ENCODE measurements at places on chromosomes 7 and 10.
A peak's percentile ranks its signal among the peaks of the same experiment; 100 is the strongest.

DNA sequence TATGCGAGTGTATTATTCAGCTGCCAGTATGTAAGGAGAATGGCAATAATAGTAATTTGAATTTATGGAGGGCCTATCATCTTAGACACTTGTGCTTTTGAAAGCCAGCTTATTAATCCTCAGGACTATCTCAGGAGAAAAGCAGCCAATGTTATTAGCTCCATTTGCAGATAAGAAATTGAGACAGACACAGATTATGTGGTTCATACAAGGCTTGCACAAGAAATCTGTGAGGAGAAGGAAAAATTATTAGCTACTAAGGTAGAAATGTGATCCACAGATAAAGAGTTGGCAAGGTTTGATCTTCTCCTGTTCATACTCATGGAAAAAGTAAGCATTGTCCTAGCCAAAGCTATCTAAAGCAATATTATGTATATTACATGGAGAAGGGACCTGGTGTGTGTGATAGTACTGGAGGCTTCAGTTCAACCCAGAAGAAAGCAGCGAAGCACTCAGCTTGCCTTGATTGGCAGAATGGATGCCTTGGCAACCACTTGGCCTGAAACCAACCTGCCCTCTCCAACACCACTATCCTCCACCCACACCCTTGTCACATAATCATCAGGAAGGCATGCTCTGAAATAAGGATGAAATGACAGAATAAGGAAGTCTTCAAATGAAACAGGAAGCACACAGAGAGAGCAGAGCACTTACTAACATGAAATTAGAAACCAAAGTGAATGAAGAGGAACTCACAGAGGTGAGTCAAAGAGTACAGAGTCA, 18.0 kb downstream of the MACC1 start:
- peak; percentile 74 for DNase-seq

DNA sequence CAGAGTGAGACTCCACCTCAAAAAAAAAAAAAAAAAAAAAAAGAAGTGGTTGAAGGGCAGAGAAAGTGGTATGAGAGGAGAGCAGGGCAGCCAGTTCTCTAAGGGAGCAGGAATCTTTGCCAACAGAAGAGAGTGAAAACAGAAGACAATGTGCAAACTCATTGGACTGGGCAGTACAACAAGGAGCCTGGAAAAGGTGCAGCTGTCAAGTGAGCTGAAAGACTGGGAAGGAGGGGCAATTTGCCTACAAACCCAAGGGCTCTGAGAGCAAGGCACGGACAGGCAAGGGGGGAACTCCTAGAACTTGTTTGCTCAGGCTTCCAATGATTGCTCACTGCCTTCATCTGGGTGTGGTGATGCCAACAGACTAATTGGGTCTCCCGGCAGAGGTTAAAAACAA, 9.5 kb downstream of the ACTR1A start:
- no peak for DNase-seq

DNA sequence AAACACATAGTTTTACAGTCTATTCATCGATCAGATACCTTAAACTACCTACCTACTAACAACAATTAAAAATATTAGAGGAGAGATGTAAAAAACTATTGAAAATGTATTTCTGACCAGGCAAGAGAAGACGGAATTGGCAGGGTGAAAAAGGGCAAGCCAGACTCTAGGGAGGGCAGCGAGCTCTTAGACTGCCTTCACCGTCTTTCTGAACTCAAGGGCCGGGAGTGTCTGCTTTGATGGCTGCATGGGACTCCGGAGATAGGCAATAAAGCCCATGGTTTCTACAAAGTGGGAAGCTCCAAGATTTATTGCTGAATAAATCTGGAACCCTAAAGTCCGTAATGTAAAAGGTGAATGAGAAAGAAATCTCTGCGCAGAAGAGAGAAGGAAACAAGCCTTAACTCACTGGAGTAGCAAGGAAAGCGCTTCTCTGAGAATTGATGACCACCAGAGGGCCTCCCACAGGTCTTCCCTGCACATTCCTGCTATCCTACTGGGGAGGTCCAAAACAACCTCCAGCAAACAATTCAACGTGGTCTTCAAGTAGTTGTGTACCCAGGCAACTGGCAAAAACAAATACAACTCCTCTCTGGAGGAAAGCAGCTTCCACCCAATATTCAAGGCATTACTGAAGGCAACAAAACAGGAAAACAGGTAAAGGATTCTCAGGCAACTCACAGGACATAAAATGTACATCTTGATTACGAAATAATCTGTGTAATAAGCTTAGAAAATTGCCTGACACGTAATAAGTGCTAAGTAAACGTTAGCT, 181.3 kb downstream of the SDK1 start:
- DNase-seq = no peak

DNA sequence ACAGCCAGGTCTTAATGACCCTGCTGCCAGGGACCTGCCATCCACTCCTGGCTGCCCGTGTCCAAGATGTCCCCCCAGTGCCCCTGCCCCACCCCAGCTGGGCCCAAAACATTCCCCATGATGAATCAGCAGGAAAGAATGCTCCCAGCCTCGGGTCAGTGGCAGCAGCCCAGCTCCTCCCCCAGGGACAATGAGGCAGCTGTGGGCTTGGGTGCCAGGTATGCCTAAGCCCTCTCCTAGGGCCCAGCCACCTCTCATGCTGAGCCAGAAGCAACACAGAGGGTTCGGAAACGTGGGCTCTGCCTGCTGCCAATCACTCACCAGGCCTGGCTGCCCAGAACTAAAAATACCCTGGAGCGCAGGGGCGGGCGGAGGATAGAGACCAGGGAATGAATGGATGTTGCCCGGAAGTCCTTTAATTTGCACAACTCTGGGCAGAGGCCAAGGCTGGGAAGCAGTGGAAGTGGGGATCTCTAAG, 1.5 kb upstream of the LOXL4 start:
- DNase-seq = no peak
